A549 (cell line): ENCODE measurements at places on chromosomes 7 and 10.

DNA sequence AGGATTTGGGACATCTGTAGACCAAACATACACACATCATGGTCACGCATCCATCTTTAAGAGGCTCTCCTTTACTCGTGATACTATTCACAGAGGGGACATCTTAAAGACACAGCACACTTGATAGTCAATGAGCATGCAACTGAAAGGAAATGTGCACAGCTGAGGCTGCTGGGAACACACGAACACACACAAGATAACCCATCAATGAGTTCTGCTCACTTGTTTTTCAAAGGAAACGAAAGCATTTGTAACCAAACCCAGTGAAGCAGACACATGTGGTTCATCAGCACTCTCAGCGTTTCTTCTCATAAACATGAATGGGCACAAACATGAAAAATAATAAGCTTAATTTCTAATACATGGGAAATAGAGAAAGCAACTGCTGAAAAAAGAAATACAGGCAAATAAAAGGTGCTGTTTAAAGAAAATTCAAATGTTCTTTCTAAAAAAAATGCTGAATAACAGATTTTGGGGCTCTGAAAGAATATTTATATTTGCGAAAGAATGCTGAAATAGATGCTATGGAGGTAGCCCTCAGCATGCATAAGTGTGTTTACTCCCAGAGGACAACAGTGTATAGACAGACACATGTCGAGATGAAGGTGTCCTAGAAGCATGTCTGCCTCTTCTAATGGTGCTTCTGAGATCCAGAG lies 59.7 kb upstream of the LAMB4 start:
- DNase-seq: no peak

- DNase-seq: no peak
These were observed 202.8 kb upstream of the SVIL start for GRCh38 chr10:29837586-29837985.

DNA sequence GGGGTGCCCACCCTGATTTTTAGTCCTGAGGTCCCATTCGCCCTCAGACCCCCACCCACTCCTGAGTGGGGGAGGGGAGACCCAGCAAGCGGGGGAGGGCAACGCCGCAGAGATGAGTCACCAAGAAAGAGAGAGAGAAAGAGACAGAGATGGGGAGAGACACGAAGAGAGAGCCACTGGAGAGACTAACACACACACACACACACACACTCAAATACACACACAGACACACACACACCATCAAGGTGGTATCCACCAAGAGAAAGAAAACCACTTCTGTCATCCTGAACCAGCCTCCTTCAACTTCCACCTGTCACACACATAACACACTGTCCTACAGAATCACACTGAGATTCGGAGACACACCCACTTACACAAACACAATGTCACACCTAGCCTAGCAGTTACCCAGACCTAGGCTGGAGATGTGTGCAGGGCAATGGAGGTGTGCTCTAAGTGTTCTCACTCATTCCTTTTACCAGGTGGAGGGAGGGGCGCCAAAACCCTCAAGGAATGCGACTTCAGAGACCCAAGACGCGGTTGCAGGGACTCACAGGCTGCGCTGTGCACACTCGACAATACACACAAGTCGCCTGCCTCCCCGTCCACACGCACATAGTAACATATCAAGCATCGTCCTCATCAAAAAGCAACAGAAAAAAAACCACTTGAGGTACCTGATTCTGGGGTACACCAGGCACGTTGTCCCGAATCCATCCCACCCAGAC lies 3.9 kb upstream of the VGF start:
- DNase-seq: no peak

GRCh38 chr7:97771576-97771975 lies 39.7 kb downstream of the TAC1 start:
- no peak for DNase-seq

GRCh38 chr7:24828891-24829661 lies 71.8 kb upstream of the GSDME start:
- no peak for DNase-seq
